Activated CD4-positive, alpha-beta T cell treated with anti-CD3 and anti-CD28 coated beads, Interleukin-2, amount 50 U/mL, for 24 hours (primary cell): ENCODE measurements at places on chromosomes 12 and 14.

- no peak for DNase-seq
Measured at GRCh38 chr12:54526812-54527630, 22.4 kb upstream of the PDE1B start.

DNA sequence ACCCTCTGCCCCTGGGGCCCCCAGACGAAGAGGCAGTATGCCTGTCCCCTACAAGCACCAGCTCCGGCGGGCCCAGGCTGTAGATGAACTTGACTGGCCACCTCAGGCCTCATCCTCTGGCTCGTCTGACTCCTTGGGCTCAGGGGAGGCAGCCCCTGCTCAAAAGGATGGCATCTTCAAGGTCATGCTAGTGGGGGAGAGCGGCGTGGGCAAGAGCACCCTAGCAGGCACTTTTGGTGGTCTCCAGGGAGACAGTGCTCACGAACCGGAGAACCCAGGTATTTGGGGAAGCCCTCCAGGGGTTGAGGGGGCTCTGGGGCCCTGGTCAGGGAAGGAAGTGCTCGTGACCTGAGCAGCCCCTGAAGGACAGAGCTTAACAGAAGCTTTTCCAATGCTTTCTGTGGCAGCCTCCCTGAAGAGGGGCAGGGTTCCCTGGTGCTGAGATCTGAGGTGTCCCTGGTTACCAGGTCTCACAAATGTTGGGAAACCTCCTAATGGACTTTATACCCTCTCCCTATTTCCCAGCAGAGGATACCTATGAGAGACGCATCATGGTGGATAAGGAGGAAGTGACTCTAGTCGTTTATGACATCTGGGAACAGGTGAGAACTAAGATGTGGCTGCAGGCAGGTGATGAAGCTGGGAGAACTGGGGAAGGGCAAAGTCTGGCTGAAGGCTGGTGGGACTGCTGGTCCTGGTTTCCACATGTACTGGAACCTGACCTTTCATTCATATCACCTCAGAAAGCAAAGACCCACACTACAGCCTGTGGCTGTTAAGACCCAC lies 1.9 kb downstream of the REM2 start:
- no peak for DNase-seq

GRCh38 chr14:78131616-78132015 lies 38.6 kb upstream of the NRXN3 start:
- DNase-seq = no peak

GRCh38 chr12:109461846-109462756 lies 15.0 kb downstream of the KCTD10 start:
- DNase-seq = no peak

DNA sequence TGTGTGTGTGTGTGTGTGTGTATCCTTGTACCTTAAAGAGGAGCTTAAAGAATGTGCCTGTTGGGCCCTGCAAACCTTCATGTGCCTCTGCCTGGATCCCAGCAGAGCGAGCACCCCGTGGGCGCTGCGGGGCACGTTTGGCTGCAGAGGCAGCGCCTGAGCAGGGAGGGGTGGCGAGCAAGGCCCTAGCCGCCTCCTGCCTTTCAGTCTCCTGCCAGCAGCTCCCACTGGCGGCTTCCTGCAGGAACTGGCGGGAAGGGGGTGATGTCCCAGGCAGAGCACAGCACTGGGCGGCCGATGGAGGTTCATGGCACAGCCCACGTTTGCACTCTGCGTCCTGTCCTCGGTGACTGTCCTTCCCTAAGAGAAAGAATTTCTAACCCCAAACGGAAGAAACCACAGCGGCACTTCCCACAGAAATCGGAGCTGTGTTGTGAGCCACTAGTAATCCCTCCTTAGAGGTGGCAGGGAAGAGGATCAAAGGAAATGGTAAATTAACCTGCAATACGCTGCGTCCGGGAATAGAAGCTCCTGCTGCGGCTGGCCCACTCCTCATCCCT lies 19.8 kb downstream of the ZBTB42 start:
- no peak for DNase-seq
